ENCODE measurements at places on chromosomes 5 and 9. TPM values are rescaled to one million over a fixed set of nuclear protein-coding genes. Genes with fewer than 3 reads are reported as not detected.

Gene MOCS2
- 90.5 TPM for total RNA-seq

Gene ANKRD31
- not detected for total RNA-seq

Gene LCN12
- total RNA-seq, result 3.6 TPM

GRCh38 chr9:4301296-4301695 is 1.4 kb upstream of the GLIS3 start:
- no peak for DNase-seq

DNA sequence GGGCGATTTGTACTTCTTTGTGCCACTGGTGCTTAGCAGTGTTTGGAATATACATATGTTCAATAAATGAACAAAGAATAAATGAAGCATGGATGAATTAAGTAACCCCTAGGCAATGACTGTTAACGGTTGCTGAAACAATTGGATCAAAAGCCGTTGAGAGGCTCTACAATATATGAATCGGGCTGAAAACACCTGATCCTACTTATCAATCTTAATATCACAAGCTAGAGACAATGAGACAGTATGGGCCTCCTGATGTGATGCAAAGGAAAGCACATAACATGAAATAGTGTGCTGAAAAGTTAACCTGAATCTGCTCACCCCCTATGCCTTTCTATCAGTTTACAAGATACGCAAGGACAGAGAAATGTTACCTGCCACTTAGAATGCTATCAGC is 410.3 kb upstream of the RGMB start:
- no peak for DNase-seq

- DNase-seq, result peak; percentile 27
These were observed 132.2 kb downstream of the FBXO4 start for GRCh38 chr5:42057254-42057690.

Data from left ventricle myocardium superior (tissue), 1 donor.